ENCODE measurements at places on chromosomes 3 and 15.

DNA sequence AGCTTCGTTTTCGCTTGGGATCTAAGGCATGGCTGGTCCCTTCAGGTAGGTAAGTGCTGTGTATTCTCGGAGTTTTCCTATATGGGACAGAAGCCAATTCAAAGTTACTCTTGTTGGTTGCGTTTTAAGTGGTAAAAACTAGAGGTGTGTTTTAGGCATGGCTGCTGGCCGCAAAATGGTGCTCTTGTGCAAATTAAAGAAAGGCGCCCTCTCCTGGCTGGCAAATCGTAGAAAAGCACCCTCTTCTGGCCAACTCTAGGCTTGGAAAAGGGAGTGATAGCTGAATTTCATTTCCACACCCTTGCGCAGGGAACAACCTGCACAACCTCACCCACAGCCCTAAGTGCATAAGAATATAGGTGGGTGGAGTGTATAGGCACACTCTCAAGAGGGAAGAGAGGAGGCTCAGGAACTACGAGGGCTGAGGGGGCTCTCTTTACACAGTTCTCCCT is 23.5 kb downstream of the DRD3 start:
- DNase-seq, result peak; percentile 44

- no peak for DNase-seq
Observed at GRCh38 chr3:119085070-119085439, 50.4 kb upstream of the IGSF11 start.

- no peak for DNase-seq
Observed at GRCh38 chr15:85973584-85974347, 105.9 kb upstream of the AGBL1 start.

- no peak for DNase-seq
Observed at GRCh38 chr3:72369681-72370080, 478.6 kb downstream of the SHQ1 start.

GRCh38 chr3:128515967-128516366 is 23.0 kb upstream of the GATA2 start:
- no peak for DNase-seq

GRCh38 chr15:89075846-89076245 is 12.4 kb upstream of the ABHD2 start:
- no peak for DNase-seq

DNA sequence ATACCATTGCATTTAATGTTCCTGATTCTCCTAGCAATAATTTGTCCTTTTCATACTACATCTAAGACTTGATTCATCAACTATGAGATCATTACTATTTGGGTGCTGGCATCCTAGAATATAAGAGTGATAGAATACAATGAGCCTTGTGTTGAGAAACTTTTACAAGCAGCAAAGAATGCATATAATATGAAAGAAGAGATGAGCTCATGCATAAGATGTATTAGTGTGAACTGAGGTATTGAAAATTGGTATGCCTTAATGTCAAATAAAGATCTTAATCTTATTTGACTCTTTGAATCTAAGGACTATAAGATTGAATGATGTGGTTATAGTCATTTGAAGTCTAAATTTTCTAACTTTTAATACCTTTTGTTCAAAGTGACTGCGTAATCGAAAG is 220.0 kb upstream of the ARHGEF26 start:
- peak; percentile 73 for DNase-seq

DNA sequence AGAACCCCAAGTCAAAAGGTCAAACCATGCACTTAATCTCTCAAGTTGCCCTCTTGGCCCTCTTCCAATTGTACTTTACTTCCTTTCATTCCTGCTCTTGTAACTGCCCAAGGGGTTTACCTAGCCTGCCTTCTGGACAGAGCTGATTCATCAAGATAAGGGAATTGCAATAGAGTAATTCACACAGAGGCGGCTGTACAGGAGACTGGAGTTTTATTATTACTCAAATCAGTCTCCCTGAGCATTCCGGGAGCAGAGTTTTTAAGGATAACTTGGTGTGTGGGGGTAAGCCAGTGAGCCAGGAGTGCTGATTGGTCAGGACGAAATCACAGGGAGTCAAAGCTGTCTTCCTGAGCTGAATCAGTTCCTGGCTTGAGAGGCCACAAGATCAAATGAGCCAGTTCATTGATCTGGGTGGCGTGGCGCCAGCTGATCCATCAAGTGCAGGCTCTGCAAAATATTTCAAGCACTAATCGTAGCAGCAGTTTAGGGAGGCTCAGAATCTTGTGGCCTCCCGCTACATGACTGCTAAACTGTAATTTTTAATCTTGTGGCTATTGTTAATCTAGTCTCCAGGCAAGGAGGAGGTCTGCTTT is 590.0 kb downstream of the EPHA3 start:
- no peak for DNase-seq

All from COLO829 (cell line).